ENCODE measurements at places on chromosomes 1 and 21. TPM values are rescaled to one million over a fixed set of nuclear protein-coding genes. Genes with fewer than 3 reads are reported as not detected.

Gene SPATA46
- total RNA-seq, result not detected

Gene FCMR
- not detected for total RNA-seq

Gene PLA2G5
- 1.4 TPM for total RNA-seq

Gene MYOM3
- total RNA-seq, result 0.23 TPM

Gene PRAMEF13
- total RNA-seq, result not detected

Gene SLC45A3
- total RNA-seq, result 0.82 TPM

Gene LAMB3
- total RNA-seq, result 5.6 TPM

Gene PCAT6
- not detected for total RNA-seq

Gene OR2AK2
- total RNA-seq, result not detected

Gene SLC5A9
- not detected for total RNA-seq

Gene KIF21B
- under 0.01 TPM for total RNA-seq

Gene HSPB7
- total RNA-seq, result 2.5 TPM

Gene MAP3K7CL
- 38.0 TPM for total RNA-seq

Gene KIAA1614
- total RNA-seq, result 6.6 TPM

Gene MPL
- not detected for total RNA-seq

Gene KCNE2
- total RNA-seq, result not detected

Gene DDAH1
- total RNA-seq, result 17.8 TPM

Gene DEGS1
- 45.7 TPM for total RNA-seq

Gene AIRE
- total RNA-seq, result not detected

Gene RGS8
- not detected for total RNA-seq

Gene TNFRSF9
- not detected for total RNA-seq

Gene TSPAN2
- not detected for total RNA-seq

Gene AK2
- total RNA-seq, result 88.5 TPM

Gene ETV3L
- not detected for total RNA-seq

Gene UBE2U
- total RNA-seq, result not detected

Gene NR1I3
- not detected for total RNA-seq

Gene KPRP
- not detected for total RNA-seq

Gene ARHGEF19
- total RNA-seq, result 5.5 TPM

Gene CLCNKA
- 0.08 TPM for total RNA-seq

Gene S100A3
- total RNA-seq, result 5.0 TPM

Gene RBM11
- total RNA-seq, result not detected

Gene ANKRD45
- not detected for total RNA-seq

Gene GLRX2
- total RNA-seq, result 13.1 TPM

Gene MYOG
- not detected for total RNA-seq

Gene DMRTA2
- total RNA-seq, result 0.08 TPM

Gene CYB561D1
- total RNA-seq, result 3.2 TPM

Gene AIM2
- total RNA-seq, result not detected

Gene PRAMEF27
- not detected for total RNA-seq

Gene AMY1B
- total RNA-seq, result not detected

Gene EXOC8
- total RNA-seq, result 15.0 TPM

Gene NBPF6
- not detected for total RNA-seq

Gene TRIM45
- total RNA-seq, result 1.5 TPM

Gene LINGO4
- total RNA-seq, result not detected

Gene KCNK1
- 0.23 TPM for total RNA-seq

Gene OR2T35
- total RNA-seq, result not detected

Gene SPOCD1
- total RNA-seq, result 7.0 TPM

Gene TRIM62
- 0.70 TPM for total RNA-seq

Gene ITLN2
- 1.5 TPM for total RNA-seq

Gene UQCRHL
- total RNA-seq, result 18.3 TPM

Gene C1orf141
- not detected for total RNA-seq

Gene NUDT4B
- total RNA-seq, result 17.3 TPM

Measured in smooth muscle cell of the coronary artery (primary cell).